ENCODE measurements at places on chromosomes 3 and 15. TPM values are rescaled to one million over a fixed set of nuclear protein-coding genes. Genes with fewer than 3 reads are reported as not detected.

The GNAT1 gene
- total RNA-seq: not detected

The SLC51B gene
- not detected for total RNA-seq

The RRP9 gene
- total RNA-seq: 40.7 TPM

The FBLN2 gene
- total RNA-seq: 1.4 TPM

The FEZF2 gene
- not detected for total RNA-seq

The CLDN18 gene
- not detected for total RNA-seq

The GPR176 gene
- total RNA-seq: 8.2 TPM

The CFAP100 gene
- not detected for total RNA-seq

The TEX9 gene
- total RNA-seq: 2.4 TPM

The TMCO5A gene
- total RNA-seq: not detected

The APH1B gene
- 4.1 TPM for total RNA-seq

The STARD9 gene
- total RNA-seq: 1.9 TPM

The NR1I2 gene
- total RNA-seq: under 0.01 TPM

The ZNF106 gene
- 53.2 TPM for total RNA-seq

The CLRN1 gene
- not detected for total RNA-seq

The LYZL4 gene
- total RNA-seq: not detected

The GOLGA6L9 gene
- total RNA-seq: 9.2 TPM

The NXPE3 gene
- total RNA-seq: 8.2 TPM

The RLBP1 gene
- total RNA-seq: 0.28 TPM

The CILP gene
- total RNA-seq: 0.07 TPM

The ARGFX gene
- total RNA-seq: not detected

The KCNMB2 gene
- total RNA-seq: not detected

The ANKRD63 gene
- total RNA-seq: not detected

The CCR4 gene
- not detected for total RNA-seq

The GOLGA8T gene
- total RNA-seq: not detected

The NANOGP8 gene
- not detected for total RNA-seq

The TLR9 gene
- 0.07 TPM for total RNA-seq

The MYL3 gene
- total RNA-seq: not detected

The PDHB gene
- total RNA-seq: 36.2 TPM

The SELENOK gene
- 13.5 TPM for total RNA-seq

The MORC1 gene
- total RNA-seq: not detected

Data from nasal cavity respiratory epithelium epithelial cell of viscerocranial mucosa (primary cell).